ENCODE measurements at places on chromosomes 1 and 21. TPM values are rescaled to one million over a fixed set of nuclear protein-coding genes. Genes with fewer than 3 reads are reported as not detected.

Gene FAM78B
- 11.6 TPM for total RNA-seq

DNA sequence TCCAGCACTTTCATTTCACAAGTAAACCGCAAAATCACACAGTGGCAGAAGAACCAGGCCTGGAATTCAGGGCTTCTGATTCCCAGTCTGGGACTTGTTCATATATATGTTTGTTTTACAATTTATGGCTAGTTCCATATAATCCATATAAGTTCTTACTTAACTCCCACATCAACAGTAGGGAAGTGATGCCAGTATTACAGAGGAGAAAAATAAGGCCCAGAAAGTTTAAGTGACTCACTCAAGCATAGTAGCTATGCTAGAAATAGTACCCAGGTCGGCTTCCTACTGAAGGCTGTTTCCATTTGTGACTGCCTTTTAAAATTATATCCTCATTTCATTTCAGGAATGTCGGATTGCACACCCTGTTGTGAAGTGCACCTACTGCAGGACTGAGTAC lies 1.4 kb downstream of the FAM76A start:
- no peak for DNase-seq

GRCh38 chr21:42093991-42094421 lies 22.9 kb downstream of the UMODL1 start:
- DNase-seq, result peak; percentile 93

Gene DCAF8
- total RNA-seq, result 108 TPM

DNA sequence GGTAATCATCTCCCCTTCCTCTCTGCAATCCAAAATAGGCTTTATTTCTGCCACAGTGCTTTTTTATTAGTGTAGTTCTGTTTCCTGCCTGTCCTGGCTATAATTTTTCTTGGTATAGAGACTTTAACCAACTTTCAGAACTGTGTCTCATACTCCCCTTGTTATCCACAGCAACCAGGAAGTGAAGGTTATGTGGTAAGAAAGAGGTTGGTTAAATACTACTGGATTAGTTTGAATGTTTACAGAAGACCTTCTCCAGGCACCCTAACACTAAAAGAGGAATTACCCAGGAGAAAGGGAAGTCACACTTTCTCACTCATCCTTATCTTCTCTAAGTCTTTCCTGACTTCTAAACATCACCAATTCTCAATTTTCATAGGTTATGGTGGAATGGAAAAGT lies 17.8 kb upstream of the TNFSF4 start:
- DNase-seq, result no peak

DNA sequence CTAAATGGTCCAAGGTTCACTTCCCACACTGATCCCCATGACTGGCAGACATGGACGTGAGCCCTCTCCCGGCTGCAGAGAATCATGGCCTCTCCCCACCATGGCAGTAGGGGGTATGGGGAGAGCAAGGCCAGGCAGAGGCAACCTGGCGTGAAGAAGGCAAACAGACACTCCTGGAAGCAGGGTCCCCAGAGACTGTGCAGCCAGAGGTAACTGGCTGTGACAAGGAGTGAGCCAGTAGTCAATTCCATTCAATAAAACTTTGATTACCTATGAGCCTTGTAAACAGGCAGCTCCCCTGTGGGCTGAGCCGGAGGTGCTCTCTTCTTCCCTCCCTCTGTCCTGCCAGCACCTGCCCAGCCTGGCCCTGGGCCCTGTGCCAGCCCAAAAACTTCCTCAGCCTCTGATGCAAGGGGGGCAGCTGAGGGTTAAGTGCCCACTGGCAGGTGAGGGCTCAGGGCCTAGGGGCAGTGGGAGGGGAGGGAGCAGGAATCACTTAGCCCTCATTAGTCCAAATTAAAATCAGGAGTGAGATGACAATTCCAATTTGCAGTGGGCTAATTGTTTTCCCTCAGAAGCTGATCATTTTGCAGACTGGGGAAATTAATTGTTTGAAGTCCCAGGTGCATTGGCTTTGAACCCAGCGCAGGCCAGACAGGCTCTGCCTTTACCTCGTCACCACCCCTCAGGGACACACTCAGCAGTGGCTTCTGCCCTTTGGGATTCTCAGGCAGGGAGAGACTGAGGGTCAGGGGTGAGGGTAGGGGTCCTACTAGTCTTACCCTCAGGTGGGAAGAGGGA lies 35.6 kb downstream of the LRRN2 start:
- DNase-seq, result no peak

Gene LMO4
- total RNA-seq, result 47.1 TPM

DNA sequence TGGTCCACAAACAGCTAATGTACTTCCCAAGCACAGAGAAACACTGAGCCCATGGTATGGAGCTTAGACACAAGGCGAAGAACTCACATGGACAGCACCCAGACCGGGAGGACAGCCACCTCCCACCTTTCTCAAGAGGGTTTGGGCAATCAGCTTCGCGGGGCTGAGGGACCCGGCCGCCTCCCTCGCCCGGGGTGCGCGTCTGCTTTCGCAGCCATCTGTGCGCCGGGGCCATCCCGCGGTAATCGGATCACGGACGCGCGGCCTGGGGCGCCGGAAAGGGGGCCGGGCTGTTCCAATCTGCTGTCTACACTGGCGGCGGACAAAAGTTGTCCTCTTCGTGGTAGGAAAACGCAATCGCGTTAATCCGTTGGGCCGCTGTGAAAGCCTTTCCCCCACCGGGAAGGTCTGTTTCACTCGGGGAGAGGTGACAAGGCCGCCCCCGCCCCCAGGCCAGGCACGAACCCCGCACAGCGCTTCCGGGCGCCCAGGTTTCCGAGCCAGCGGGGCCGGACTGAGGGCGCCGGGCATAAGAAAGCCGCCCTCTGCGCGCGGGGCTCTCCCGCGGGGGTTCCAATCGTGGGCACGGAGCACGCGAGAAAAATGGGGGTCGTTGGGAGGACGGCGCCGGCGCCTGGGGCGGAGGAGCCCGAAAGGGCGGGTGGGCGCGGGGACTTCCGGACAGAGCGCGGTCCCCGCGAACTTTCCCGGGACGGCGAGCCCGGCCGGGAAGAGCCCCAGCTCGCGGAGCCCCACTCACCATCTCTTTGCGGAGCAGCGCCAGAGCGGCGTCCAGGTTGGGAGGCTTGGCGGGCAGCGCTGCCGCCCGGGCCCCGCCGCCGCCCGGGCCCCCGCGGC lies 664 bp downstream of the FAM89A start:
- DNase-seq, result no peak

Gene HNRNPCL4
- not detected for total RNA-seq

Gene OR2T2
- not detected for total RNA-seq

Gene LYSMD1
- total RNA-seq, result 10.6 TPM

GRCh38 chr1:43868741-43869067 lies 64.9 kb upstream of the ARTN start:
- no peak for DNase-seq

Gene CLCNKB
- total RNA-seq, result 0.45 TPM

- peak; percentile 92 for DNase-seq
Measured at GRCh38 chr1:11654137-11654938, at the start of the genes FBXO2 and FBXO44. Gene FBXO2, minus strand, starts transcription at chr1:11654429. Its CDS starts 89 bp downstream, at chr1:11654340. Gene FBXO44, plus strand, starts transcription at chr1:11654877. Its CDS starts 959 bp downstream, at chr1:11655836.

Gene OR6N1
- not detected for total RNA-seq

DNA sequence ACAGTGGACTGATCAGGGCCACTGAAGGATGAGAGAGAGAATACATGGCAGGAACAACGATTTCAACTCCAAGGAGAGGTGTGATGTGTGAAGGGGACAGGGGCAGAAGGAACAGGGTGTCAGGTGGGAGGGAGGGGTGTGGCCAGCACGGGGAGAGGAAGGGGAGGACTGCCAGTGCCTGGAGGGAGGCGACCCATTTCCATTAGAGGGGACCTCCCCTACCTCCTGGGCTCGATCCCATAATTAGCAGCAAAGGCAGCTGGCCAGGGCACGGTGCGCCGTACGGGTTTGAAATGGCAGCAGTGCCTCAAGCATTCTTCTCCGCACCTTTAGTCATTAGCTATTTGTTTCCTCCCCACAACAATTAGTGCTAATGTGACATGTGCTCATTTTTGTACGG lies 22.7 kb downstream of the CRYAA start:
- DNase-seq, result no peak

GRCh38 chr1:84253891-84254290 lies 47.6 kb upstream of the SAMD13 start:
- peak; percentile 5 for DNase-seq

- DNase-seq, result peak; percentile 48
Measured at GRCh38 chr1:14366091-14367018, 232.1 kb upstream of the KAZN start.

DNA sequence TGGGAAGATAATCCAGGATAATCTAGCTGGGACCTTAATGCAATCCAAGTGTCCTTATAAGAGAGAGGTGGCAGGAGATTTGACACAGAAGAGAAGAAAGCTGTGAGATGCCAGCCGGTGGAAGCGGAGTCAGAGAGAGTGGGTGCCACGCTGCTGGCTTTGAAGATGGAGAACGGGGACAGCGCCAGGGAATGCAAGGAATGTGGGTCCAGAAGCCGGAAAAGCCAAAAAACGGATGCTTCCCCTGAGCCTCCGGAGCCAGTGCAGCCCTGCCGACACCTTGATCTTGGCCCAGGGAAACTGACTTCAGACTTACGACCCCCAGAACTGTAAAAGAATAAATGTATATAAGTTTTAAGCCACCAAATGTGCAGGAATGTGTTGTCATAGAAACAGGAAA lies 152.6 kb downstream of the ZNF281 start:
- DNase-seq, result no peak

DNA sequence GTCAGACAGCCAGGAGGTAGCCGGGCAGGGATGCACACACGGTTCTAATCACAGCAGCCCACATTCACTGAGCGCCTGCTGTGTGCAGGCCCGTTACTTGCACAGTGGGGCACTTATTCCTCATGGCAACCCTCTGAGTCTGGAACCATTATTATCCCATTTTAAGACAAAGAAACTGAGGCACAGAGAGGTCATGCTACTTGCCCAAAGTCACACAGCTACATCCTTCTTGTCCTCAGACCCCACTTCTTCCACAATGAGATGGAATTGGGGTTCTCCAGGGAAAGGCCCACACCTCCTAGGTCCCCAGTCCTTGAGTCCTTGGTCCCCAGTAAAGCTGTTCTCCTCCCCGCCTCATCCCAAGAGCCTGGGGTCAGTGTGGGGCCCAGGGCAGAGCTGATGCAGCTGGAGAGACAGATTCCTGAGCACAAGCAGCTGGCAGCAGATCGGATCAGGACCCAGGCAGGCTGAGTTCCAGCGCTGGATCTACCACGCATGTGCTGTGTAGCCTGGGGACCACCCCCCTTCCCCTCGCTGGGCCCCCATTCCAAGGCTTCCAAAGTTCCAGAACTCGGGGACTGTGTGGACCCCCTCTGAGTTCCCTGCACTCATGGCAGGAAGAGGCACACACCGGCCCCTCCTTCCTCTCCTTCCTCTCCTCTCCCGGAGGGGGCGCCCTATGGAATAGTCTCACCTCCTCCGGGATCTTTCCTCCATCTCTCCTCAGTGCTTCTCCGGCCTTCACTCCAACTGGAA lies 393.4 kb downstream of the MATN1 start:
- DNase-seq, result no peak

- no peak for DNase-seq
Measured at GRCh38 chr1:23646541-23646940, 45.1 kb upstream of the RPL11 start.

DNA sequence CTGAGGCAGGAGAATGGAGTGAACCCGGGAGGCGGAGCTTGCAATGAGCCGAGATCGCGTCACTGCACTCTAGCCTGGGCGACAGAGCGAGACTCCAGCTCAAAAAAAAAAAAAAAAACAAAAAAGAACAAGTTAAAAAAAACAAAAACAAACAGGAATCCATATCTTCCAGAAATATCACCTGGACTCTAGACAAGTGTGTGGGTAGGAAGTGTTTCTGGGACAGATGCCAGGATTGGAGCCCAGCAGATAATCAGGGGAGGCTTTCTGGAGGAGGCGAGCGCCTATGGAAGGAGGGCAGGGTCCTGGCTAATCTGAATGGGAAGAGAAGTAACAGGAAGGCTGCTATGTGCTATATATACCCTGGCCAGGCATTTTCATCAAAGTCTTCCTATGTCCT lies 43.6 kb upstream of the SYNC start:
- no peak for DNase-seq

GRCh38 chr1:1157914-1158710 lies 15.6 kb upstream of the TTLL10 start:
- DNase-seq, result peak; percentile 42

Gene KCNC4
- total RNA-seq, result 7.1 TPM

- no peak for DNase-seq
Measured at GRCh38 chr21:46051821-46052675, 45.9 kb upstream of the COL6A2 start.

GRCh38 chr1:9590945-9591668 lies 2.4 kb downstream of the TMEM201 start:
- no peak for DNase-seq

- no peak for DNase-seq
Measured at GRCh38 chr1:7151978-7152377, 366.7 kb downstream of the CAMTA1 start.

GRCh38 chr1:237959838-237960237 lies 69.1 kb upstream of the ZP4 start:
- no peak for DNase-seq

GRCh38 chr1:74689621-74690363 lies 16.2 kb upstream of the ERICH3 start:
- DNase-seq, result peak; percentile 55

DNA sequence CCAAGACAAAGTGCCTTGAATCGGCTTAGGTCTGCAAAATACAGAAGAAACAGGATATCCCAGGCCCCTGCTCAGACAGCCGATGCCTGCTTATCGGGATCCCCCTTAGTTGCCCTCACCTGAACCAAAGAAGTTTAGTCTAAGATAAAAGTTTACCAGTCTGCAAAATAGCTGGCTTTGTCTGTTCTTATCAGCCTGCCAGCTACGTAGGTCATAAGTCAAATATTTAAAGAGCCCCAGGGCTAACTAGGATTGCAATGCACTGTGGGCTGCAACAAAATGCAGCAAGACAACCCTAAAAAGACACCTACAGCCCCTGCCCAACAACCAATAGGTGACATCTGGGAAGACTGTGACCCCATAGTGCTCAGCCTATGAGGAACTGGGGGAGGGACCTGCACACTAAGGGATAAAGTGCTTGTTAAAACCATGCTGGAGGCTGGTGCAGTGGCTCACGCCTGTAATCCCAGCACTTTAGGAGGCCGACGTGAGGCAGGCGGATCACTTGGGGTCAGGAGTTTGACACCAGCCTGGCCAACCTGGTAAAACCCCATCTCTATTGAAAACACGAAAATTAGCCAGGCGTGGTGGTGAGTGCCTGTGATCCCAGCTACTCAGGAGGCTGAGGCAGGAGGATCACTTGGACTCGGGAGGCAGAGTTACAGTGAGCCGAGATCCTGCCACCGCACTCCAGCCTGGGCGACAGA lies 27.4 kb downstream of the LRRC3 start:
- DNase-seq, result no peak

Gene ANKRD35
- total RNA-seq, result 0.73 TPM

- no peak for DNase-seq
Measured at GRCh38 chr1:234886081-234886984, 242.3 kb downstream of the TOMM20 start.

DNA sequence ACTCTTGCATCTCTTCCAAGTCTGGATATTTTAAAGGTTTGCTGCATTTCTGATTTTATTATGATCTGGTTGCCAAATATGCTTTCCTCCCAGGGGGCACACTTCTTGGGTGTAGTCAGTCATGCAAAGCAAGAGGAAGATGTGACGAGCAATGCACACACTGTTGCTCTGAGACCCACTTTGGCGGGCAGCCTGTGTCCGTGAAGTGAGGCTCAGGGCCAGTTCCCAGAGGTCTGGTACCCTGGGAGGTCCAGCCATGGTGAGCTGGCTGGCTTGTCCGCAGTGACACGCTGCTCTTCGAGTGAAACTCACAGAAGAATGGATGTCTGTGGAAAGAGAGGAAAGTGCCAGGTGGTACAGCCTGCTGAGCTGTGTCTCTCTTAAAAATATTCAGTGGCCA lies 52.8 kb upstream of the EDN2 start:
- no peak for DNase-seq

- DNase-seq, result no peak
Measured at GRCh38 chr1:60861961-60862567, 220.3 kb upstream of the NFIA start.

GRCh38 chr1:119767486-119767885 lies 1.2 kb downstream of the HMGCS2 start:
- no peak for DNase-seq

Data from cerebellum (tissue), 4 donors.